ENCODE measurements at places on chromosomes 6 and 20.

DNA sequence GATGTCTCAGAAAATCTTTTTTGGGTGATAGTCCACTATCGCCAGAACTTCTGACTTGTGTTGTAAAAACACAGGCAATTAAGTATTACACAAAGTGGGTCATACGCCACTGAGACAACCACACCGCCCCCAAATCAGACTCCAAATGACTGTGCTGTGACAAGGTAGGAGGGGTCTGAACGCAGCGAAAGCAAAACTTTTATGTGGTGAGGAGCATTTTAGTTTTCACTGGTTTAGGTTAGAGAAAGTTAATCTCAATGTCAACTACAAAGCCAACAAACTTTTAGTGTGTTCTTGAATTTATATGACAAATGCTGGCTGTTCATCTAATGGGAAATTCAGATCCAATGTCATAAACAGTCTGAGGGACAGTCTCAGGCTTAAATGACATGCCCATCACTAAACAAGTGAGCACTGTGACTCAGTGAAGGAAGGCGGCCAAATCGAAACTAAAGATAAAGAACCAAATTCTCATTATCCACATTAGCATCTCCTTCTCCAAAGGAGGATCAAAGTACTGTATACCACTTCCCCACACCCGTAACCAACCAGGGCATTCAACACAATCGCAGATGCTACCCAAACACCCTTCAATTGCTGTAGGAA lies 186.7 kb downstream of the GJA10 start:
- DNase-seq: peak; percentile 76

GRCh38 chr6:18293076-18293904 lies 29.0 kb upstream of the DEK start:
- DNase-seq: no peak

DNA sequence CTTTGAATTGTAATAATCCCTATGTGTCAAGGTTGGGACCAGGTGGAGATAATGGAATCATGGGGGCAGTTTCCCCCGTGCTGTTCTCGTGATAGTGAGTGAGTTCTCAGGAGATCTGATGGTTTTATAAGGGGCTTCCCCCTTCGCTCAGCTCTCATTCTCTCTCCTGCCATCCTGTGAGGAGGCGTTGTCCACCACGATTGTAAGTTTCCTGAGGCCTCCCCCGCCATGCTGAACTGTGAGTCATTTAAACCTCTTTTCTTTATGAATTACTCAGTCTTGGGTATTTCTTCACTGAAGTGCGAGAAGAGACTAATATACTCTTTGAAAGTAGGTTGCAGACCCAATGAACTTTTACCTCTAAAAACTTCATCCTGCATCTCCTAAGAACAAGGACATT lies 39.2 kb upstream of the KCNG1 start:
- DNase-seq: no peak

DNA sequence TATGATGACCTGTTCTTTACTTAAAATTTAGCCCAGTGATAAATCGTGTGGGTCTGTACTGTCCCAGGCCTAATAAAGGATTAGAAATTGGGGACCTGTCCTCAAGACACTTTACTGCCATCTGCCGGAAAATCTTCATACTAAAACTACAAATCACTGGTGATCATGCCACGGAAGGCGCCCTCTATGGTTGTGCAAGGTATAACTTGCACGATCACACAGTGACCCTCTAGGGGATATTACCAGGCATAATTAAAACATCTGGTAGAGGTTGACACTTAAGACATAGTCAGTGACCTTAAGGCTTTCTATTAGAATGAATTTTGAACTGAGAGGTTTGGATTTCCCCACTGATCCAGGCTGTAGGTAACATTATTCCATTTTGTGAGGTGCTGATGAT lies 172.6 kb downstream of the BMP2 start:
- DNase-seq: no peak

DNA sequence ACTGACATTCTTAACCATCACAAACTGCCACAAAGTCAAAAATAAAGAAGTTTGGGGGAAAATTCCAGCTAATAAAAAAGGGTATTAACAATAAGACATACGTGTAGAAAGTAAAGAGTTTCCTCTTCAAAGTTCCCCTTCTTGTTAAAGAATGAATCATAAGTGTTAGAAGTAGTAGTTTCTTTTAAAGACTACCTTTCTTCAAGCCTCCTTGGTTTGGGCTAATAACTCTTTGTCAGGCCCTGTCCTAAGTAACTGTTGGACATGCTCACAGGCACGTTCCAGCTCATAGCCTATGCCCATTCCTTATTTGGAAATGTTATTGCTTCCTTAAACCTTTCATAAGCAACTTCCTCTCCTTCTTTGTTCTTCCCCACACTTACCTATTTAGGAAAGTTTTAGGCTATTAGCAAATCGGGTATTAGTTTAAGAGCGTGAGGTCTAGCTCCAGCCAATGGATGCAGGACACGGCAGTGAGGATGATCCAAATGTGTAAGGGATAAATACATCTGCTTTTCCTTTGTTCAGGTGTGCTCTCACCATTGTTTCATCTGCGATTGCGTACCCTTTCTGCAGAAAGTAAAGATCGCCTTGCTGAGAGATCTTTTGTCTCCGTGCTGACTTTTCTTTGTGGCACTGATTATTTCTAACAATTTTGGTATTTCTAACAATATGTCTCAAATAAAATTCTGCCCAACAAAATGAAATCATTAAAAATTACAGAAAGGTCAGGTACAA lies 64.9 kb downstream of the CHD6 start:
- no peak for DNase-seq

DNA sequence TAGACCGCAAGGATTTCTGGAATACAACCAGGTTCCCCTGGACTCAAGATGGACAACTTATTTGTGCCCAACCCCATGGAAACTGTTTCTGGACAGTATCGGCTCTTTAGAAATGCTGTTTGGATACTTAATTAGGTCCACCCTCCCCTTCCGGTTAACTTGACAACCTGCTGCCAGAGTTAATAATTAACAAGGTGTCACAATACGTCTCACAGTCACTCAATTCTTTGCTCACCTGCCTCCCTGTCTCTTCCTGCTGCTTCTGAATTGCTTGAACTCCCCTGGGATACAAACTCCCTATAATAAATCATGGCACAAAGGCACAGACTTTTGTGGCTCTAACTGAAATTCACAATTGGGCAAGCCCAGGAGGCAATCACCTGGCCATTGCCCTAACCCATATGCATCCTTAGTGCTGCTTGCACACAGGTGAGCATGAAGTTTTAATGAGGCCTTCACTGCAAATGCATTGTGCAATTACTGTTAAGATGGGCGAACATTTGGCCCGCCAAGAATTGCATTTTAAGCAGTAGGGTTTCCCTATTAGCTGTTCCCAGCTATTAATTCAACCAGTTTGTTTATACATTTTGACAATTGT lies 504.4 kb upstream of the NOX3 start:
- no peak for DNase-seq
